NCI-H524 treated with DMSO at 0.1 percent for 48 hours (cell line): ENCODE measurements at places on chromosomes 11 and 22.

DNA sequence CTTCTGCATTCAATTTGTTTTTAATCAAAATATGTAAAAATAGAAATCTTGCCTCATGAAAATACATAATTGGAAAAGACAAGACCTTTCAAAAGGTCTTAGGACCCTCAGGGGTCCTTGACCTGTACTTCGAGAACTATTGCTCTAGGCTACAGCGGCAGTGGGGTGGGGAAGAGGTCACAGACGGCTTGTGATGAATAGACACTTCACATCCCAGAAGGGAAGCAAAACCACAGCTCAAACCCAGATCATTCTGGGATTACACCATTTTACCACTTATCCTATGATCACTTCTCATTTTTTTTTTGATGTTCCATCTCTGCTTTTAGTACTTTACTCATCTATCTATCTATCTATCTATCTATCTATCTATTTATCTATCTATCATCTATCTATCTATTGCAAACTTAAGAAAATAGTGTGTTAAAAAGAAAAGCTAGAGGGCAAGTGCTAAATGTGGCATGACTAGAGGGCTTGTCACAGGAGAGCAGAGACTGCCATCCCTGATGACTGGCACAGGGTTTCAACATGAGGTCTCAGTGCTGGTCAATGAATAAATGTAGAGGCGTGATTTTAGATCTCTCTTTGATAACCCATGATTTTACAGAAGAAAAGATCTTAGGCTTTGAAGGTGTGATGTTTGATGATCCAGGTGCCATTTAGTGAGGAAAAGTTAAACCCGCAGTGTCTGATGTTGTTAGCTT lies 37.1 kb downstream of the RNF141 start:
- no peak for DNase-seq

DNA sequence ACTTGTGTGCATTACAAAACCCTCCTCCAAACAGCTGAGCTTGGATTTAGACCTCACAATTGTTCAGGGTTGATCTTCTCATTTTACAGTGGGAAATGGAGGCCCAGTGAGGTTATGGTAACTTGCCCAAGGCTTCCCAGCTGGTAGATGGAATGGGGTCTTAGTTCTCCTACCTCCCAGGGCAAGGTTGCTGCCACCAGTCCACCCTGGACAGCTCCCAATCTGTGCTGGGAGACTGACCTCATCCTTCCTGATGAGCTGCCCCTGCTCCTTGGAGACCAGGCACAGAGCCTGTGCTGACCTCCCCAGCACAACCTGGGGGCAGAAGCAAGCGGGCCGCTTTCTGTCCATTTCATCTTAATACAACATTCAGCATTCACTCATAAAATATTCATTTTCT lies 190.7 kb downstream of the ST3GAL4 start:
- DNase-seq, result no peak

GRCh38 chr22:40067639-40068038 lies 72.9 kb downstream of the FAM83F start:
- DNase-seq, result no peak

- DNase-seq, result no peak
These were observed 19.0 kb downstream of the MYO18B start for GRCh38 chr22:25760848-25761595.
